Omental fat pad (tissue), 4 donors: ENCODE measurements at places on chromosomes 13 and 19.

DNA sequence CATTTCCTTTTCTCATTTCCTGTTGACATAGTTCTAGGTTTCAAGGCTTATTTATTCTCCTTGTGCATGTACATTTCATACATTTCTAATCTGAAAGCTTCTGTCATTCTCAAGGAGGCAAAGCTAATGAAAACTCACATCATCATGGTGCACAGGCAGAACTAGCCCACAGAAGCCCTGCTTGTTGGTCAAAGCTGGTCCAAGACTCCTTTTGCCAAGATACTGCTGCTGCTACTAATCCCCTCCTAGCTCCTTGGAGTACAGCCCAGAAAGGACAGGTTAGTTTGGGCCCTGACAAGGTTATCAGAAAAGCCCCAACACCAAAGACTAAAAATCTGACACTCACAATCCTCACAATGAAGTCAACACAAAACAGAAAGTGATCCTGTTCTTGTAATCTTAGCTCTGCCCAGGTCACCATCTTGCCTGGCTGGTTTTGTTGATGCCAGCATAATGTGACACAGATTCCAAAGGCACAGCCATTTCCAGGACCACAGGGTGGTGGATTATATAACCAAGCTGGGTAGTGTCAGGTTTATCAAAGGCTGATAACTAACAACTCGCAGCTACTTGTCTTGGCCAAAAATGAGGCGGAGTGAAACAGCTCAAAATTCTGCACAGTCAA, 417.4 kb downstream of the NDFIP2 start:
- DNase-seq: no peak

GRCh38 chr13:77918391-77919245, at the start of gene EDNRB:
TSS of gene EDNRB (minus strand) at chr13:77918831. CDS start at chr13:77918573, 258 bp downstream.
- no peak for DNase-seq

DNA sequence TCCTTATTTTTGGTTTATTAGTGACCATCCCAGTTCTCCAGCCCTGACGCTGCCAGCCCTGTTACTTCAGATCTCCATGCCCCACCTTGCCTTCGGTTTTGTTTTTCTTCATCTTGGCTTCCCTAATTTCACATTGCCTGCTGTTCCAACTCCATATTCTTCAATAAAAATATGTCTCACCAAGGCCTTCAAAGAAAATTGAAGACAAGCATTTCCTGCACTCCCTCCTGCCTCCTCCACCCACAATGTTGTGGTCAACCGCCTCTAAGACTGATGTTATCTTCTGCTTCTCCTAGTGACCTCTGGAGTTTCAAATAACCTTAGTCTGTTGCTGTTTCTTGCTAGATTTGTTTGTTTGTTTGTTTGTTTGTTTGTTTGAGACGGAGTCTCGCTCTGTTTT, 14.6 kb downstream of the PLD3 start:
- DNase-seq: no peak

DNA sequence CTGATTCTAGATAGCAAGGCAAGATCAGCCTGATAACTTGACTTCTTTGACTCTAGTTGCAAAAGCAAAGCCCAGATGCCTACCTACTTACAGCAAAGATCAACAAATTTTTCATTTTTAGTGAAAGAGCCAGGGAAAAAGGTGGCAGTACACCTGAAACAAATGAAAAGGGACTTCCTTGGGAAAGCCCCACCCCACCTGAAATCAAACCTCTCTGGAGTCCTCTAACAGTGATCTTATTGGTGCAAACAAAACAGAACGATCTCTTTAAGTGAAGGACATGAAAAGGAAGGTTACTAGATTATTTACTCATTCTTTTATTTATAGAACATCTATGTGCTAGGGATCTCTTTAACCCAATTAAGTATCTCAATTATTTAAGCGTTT, 507 bp upstream of the LCP1 start:
- no peak for DNase-seq
